Urothelium cell line (cell line): ENCODE measurements at places on chromosomes 2 and 18.

- DNase-seq, result no peak
Measured at GRCh38 chr2:60230037-60230436, 323.4 kb downstream of the BCL11A start.

GRCh38 chr2:189466656-189467055 lies 25.4 kb downstream of the WDR75 start:
- DNase-seq, result no peak

- DNase-seq, result no peak
Measured at GRCh38 chr18:40523287-40523686, 1431.7 kb upstream of the PIK3C3 start.

- DNase-seq, result no peak
Measured at GRCh38 chr2:65255356-65255755, 27.7 kb downstream of the ACTR2 start.

DNA sequence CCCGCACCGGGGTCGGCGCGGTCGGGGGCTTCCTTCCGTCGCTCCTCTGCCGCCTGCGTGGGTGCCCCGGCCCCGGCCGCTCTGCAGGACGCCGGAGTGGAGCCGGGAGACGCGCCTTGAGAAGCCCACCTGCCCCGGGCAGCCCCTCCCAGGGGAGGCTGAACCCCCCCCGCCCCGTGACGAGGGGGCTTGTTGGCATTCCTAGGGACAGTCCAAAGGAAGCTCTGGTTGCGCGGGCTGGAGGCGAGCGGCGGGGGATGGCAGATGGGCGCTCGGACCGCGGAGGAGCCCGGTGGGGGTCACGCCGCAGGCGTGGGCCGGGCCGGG lies 133.5 kb upstream of the MGAT5 start:
- no peak for DNase-seq

DNA sequence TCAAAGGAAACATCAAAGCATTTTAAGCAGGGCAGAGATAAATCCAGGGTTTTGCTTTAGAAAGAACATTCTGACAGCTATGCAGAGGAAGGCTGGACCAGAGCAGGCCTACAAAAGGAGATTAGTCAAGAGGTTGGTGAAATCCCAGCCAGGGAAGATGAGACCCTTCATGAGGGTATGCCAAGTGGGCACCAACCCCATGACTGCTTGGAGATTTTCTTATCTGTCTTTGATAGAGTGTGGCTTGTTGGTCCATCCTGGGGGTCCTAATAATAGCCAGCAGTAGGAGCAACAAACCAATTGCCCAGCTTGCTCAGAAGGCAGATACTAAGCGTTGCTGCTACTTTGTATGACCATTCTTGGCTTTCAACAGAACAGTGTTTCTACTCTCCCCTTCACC lies 895.4 kb downstream of the EPHA4 start:
- no peak for DNase-seq

DNA sequence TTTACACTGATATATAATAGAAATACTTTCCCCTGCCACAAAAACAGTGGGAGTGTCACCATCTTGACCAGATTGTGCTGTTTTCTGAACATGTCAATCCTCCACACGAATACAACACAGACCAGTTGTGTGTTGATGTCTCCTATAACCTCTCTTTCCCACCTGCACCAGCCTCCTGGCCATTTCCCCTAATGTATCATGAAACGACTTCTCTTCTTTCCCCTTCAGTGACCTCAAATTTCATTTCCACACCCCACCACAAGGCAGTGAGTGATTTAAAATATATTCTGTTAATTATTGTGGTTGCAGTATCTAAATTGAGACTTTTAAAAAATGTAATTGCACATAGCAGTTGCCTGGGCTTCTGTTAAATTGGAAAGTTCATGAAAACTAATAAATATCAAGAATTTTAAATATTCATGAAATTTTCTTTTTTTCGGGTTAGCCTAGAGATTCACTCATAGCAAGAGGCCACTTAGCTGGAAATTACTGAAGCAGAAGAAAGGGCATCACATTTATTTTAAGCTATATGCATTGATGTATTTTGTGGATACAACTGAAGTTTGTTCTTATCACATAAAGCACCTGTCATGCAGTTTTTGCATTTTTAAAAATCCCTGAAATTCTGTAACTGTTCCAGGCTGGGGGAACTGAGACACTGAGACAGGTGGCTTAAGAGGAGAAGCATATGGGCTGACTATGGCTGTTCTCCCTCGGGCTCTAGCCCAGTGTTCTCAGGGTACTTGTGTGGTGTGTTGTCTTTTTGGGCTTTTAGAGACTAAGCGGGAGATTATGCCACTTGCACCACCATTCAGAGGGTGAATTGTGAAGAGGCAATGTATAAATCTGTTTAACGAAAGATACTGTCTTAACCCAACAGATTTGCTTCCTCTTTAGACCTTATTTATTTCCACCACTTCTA lies 15.9 kb downstream of the FAM171B start:
- no peak for DNase-seq

- DNase-seq, result no peak
Measured at GRCh38 chr2:239438368-239438767, 37.5 kb upstream of the HDAC4 start.

- DNase-seq, result no peak
Measured at GRCh38 chr2:30149513-30149912, 2.7 kb downstream of the YPEL5 start.

GRCh38 chr2:64548761-64549160 lies 24.6 kb downstream of the AFTPH start:
- DNase-seq, result no peak

GRCh38 chr2:108139521-108139920 lies 100.2 kb upstream of the SULT1C3 start:
- DNase-seq, result peak; percentile 45

GRCh38 chr2:182208421-182208820 lies 218.4 kb downstream of the PDE1A start:
- no peak for DNase-seq

DNA sequence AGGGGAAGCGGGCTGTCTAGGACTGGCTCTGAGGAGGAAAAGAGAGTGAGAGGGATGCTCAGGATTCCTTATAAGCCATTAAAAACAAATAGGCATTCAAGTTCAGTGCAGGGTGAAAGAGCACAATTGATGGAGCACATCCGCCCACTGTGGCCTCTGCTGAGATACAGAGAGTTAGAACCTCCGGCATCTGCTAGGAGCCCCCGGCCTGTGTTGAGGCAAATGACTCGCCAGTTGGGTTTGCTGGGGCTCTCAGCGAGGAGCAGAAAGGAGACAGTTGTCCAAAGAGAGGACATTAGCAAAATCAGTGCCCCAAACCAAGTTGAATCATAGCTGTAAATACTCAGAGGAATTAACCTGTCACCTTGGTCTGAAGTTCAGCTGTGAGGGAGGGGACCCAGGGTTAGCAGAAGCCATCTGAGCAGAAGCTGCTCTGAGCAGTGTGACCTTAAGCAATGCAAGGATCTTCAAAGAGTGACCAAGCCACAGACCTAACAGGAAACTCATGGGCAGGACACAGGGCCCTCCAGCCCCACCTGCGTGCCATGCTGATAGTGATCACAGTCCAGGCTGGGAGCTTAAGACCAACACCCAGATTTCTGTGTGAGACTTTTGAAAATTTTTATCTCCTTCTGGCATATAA lies 23.3 kb upstream of the IL18RAP start:
- DNase-seq, result no peak

DNA sequence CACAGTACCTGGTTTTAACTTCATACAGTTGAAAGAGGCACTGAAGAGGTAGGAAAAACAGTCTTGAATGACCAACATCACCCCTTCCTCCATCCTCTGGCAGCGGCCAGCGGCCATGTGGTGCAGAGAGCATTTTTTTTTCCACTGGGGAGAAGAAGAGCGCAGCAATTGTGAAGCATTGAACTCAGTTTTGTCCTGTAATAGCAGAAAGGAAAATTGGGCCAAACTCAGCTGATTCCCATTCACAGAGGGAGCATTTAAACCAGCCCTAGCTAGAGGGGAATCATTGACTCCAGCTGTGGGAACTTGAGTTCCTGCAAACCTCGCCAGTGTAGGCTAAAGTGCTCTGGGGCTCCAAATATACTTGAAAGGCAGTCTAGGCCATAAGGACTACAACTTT lies 316.6 kb upstream of the CHST9 start:
- no peak for DNase-seq

- DNase-seq, result no peak
Measured at GRCh38 chr18:78207942-78208341, 771.7 kb upstream of the SALL3 start.

DNA sequence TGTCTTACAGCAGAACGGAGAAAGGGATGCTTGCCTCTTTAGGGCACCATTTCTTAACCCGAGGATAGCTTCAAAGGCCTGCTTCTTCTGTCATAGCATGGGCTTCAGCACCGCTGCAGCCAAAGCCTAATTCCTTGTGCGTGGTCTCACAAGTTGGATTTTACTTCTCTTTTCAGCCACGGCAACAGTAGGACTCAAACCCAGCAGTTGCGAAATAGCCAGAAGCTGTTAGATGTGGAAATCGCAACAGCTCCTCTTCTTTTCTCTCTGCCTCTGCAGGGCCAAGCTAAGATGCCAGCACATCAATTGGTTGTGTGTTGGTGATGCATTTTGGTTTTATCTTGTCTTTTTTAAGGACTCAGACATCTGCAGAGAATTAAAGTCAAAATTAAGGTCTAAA lies 3.1 kb downstream of the NRXN1 start:
- DNase-seq, result no peak

- no peak for DNase-seq
Measured at GRCh38 chr2:164722616-164723338, 101.5 kb upstream of the GRB14 start.

DNA sequence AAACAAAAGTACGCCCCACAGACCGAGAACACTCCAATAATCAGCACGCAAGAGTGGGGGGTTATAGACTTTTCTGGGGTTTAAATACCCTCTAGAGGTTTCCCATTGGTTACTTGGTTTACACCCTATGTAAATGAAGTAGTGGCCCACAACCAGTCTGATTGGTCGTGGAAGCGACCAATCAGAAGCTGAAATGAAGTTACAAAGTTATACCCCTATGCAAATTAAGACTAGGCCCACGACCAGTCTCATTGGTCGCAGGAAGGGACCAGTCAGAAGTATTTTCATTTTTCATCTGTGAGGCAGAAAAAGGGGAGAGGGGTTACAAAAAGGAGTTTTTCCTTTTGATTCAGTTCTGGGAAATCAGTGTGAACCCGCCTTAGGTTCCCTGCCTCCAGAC lies 55.3 kb upstream of the YWHAQ start:
- no peak for DNase-seq

- no peak for DNase-seq
Measured at GRCh38 chr18:55425698-55426097, 162.3 kb downstream of the TCF4 start.

GRCh38 chr18:48371854-48372602 lies 37.2 kb downstream of the ZBTB7C start:
- no peak for DNase-seq

DNA sequence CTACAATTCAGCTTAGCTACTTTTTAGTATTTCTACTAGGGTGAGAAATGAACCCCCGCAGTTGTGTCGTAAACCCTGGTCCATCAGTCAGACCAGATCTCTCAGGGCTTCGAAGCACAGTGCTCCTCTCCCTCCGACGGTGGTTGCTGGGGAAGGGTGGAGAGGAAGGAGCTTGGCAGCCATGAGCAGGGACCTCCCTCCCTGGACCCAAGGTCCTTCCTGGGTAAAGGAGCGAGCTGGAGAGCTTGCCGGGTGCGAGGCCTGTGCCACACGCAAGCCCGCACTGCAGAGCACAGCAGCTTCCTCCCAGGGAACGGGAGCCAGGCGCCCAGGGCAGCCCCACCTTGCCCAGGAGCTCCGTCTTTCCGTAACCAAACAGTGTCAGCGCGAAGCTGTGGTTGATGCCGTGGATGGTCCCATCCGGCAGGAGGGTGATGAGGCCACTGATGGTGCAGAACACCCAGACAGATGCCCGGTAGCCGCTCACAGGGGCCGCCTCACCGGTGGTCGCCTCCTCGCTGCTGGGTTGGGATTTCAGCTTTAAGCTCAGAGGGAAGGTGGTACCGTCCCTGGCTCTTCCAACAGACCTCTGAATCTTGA lies 12.5 kb downstream of the PASK start:
- no peak for DNase-seq

DNA sequence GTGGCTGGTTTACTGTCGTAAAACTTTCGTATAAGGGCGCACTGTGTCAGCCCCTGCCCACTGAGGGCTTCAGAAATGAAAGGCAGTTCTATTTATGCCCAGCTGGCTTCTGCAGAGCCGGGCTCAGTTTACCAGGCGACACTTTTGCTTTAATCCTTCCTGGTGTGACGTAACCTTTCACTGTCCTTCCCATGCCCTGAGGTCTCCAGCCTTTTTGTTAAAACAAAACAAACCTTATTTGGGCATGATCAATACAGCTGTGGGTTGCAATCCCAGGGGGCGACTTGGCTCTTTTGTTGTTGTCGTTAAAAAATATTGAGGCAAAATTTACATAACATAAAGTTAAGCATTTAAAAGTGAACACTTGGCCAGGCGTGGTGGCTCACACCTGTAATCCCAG lies 85.3 kb downstream of the AGAP1 start:
- no peak for DNase-seq

DNA sequence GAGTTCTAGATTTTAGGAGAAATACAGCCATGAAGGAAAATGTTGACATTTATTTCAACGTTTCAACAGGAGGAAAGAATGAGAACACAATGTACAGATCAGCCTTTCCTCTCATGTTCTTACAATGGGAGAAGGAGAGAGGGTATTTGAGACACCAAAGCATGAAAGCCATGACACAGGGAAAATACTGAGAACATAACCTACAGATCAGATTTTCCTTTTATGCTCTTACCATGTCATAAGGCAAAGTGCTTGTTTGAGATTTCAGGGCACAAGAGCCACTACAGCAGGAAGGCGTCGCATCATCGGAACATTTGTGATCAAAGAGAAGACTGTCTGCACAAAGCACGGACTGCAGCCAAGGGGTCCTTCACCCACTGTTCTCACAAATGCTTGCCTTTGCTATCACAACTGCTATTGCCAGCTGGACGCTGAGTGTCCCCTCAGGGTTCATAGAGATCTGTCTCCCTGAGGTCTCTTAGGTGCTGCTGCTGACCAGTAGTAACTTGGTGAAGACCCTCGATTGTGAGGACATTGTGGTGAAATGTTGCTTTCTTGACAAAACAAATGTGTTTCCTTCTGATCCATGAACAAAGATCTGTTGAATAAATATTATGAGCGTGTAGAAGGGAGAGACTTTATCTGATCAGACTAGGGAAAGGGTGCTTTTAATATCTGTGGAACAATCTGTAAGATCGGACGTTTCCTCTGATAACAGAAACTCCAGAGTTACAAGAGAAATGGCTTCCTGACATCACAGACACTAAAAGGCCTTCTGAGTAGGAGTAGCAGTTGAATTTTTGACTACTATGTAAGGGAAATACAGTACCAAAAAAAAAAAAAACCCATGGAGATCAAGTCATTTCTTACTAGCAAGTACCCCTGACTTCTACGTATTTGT lies 6.4 kb upstream of the IL1RL1 start:
- no peak for DNase-seq

DNA sequence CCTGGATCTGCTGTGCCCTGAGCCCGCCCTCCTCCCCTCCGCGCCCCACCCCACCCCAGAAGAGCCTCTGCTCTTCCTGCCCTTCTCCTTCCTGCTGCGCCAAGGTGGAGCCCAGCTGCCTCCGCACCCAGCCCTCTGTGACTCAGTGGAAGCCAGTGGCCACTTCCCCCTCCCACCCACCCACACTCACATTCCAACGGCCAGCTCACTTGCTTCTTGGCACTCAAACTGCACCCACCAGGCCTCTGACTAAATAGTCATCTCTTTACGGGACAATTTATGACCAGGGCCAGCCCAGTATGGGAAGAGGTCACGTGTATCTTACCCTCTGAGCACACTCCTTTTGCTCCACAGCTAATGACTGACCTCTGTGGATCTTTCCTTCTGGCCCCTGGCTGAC lies 150.4 kb upstream of the SLC1A4 start:
- peak; percentile 94 for DNase-seq

- no peak for DNase-seq
Measured at GRCh38 chr2:240432820-240433801, 2.4 kb upstream of the GPC1 start.
